Colonic mucosa (tissue), 4 donors: ENCODE measurements at places on chromosomes 12 and 14. TPM values are rescaled to one million over a fixed set of nuclear protein-coding genes. Genes with fewer than 3 reads are reported as not detected.

DNA sequence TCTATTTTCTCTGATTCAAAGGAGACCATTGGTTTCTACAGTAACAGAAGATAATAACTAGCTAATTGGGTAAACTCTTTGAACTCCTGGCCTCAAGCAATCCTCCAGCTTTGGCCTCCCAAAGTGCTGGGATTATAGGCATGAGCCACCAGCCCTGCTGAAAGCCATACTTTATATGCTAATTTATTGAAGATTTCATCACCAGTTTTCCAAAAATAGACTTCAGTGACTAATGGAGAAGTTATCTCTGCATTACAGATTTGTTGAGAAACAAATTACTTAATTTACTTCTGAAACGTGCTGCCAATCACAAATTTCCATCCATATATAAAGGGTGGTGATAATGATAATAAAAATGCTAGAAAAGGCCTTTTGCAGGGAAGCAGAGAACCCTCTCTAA is 1758.1 kb upstream of the SEL1L start:
- DNase-seq: no peak

DNA sequence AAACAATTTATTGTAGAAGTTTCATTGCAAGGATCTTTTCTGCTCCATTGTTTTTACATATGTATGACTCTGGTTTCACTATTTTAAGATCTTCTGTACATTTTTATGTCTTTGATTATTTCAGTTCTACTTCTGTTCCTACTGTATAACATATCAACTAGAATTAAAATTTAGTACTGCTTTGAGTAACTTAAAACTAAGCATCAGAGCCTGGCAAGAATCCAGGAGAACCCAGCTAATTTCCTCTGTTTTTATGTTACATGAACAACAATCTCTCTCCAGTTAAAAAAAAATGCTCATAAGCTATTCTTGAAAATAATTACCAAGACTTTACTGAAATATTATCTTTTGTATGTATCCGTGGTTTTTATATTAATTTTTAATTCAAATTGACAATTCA is 370.7 kb downstream of the TMTC2 start:
- no peak for DNase-seq

The RALGAPA1 gene
- total RNA-seq: 68.4 TPM

The LYZ gene
- total RNA-seq: 20.6 TPM

The ISM2 gene
- 1.2 TPM for total RNA-seq
